ENCODE measurements at places on chromosomes 2 and 18.

GRCh38 chr2:67321588-67321903 lies 75.6 kb upstream of the ETAA1 start:
- DNase-seq: no peak

DNA sequence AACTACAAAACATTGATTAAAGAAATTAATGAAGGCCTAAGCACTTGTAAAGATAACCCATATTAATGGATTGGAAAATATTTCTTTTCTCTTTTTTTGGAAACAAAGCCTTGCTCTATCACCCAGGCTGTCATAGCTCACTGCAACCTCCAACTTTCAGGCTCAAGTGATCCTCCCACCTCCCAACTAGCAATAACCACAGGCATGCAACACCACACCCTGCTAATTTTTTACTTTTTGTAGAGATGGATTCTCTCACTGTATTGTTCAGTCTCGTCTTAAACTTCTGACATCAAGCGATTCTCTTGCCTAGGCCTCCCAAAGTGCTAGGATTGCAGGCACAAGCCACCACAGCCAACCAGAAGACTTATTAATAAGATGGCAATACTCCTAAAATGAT lies 73.4 kb upstream of the NDUFV2 start:
- DNase-seq: no peak

DNA sequence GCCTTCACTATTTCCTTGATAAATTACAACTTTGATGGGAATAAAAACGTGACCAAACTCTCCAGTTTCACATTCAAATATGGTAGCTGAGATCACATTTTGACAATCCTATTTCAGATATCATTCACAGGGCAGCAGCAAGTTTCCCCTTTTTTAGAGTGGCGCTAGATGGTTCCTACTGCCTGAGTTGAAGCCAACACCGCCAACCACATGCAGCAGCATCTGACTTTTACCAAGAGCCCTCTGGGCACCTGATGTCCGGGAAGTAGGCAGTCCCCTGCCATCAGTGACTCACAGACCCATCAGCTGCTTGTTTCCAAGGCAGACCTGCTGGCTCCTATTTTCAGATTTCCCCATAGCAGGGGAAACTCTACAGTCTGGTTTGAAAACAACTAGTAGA lies 4.0 kb upstream of the MREG start:
- DNase-seq: no peak

- no peak for DNase-seq
These were observed 119.3 kb upstream of the RBBP8 start for GRCh38 chr18:22813648-22814328.

DNA sequence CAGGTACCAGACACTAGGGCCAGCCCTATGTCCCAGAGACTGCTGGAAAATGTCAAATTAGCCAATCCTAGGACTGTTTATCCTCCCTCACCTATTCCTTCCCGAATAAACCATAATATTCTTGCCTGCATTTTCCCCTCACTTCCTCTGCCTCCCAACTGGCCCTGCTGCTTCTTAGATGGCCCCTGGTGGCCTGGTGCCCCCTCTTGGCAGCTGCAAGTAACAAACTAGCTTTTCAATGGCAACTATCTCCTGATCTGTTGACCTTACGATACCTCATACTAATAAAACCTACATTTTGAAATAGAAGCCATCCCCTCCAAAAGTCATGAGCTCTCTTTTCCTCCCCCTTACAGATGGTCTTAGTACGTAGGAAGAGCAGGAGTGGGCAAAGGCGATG lies 132.0 kb downstream of the ALPK2 start:
- DNase-seq: no peak

GRCh38 chr18:60017371-60017770 lies 117.6 kb downstream of the PMAIP1 start:
- no peak for DNase-seq

GRCh38 chr2:117785740-117786139 lies 28.8 kb upstream of the DDX18 start:
- no peak for DNase-seq

DNA sequence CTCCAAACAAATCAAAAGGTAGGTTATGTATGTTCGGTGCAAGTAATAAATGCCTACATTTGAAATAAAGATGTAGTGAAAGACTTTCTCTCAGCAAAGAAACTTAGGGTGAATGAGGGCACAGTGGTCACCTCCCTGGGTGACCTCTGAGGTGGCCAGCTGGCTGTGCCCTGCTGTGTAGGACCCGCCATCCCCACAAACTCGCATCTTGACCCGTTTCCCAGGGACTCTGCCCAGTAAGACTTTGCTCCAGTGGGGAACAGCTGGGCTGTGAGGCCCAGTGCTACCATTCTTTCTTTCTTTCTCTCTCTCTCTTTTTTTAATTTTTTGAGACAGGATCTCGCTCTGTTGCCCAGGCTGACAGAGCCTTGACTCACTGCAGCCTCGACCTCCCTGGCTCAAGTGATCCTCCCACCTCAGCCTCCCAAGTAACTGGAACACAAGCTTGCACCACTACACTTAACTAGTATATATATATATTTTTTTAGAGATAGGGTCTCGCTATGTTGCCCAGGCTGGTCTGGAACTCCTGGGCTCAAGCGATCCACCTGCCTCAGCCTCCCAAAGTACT lies 8.2 kb upstream of the GAREM2 start:
- no peak for DNase-seq

DNA sequence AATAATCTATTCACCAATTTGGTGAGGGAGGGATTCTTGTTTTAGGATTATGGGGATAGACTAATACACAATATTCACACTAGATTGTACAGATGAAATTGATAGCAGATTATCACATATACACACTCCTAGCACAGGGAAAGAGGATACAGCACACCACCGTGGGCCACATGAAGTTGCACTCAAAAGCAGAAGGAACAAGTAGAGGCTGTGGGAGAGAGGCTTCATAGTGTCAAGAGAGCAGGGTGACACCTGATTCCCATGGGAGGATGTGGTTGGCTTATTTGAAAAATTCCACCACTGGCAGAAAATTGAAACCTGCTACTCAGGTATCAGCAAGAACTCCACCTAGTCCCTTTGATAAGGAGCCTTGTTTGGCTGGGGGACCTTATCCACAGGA lies 395.6 kb downstream of the SPAG16 start:
- no peak for DNase-seq

- DNase-seq: no peak
These were observed 125.4 kb downstream of the OSBPL1A start for GRCh38 chr18:24272229-24272525.

DNA sequence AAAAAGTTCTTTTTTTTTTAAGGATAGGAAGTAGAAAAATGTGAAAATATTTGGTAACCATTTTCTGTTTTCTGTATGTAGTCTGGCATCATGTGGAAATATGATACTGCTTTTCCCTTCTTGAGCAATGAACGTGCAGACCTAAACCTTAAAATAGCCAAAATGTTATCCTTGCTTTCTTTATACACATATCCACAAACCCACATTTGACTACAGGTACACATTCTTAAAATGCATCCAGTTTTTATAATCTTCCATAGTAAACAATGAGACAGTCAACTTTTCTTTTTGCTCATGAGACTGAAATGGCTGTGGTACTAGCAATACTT lies 90.9 kb downstream of the OSBPL6 start:
- no peak for DNase-seq

DNA sequence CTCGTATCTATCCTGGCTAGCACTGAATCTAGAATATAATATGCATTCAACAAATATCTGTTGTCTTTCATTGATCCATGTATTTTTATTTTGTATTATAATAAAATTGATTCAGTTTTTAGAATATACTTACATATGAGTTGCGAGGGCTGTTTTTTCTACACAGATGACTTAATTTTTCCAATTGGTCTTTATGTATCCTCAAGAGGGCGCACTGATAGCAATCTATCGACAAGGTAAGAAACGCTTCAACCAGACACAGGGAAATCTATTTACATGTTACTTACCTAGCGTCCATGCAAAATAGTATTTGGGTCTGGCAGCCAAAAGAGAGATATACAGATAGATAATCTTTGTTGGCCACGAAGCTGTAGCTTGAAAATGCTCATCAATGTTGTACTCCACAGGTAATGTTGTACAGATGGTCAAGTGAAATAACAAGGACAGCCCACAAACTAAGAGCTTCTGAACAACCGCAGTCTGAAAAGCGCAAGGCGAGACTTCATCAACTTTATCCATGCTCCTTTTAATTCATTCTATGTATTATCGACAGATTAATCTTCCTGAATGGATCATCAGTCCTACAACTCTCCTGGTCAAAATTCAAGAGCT lies 35.5 kb upstream of the KIDINS220 start:
- no peak for DNase-seq

- no peak for DNase-seq
These were observed 271.8 kb downstream of the SRBD1 start for GRCh38 chr2:45339253-45339652.

DNA sequence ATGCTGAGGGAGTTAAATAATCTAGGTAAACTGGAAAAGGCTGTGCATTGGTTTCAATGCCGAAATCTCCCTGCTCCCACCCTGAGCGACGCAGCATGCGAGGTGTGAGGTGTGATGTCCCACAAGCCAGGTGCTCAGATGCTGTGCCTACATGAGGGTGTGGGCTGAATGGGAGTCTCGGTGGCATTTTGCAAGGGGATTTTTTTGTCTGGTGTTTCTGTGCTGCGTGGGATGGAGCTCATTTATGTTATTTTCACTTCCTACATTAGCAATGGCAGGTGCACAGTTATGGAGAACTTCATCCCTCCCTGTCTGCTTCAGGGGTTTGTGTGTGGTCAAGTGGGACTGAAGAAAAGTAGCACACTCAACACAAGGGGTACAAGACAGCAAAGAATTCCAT lies 110.2 kb upstream of the CCDC68 start:
- peak; percentile 4 for DNase-seq

GRCh38 chr18:28174181-28174905 lies 2.6 kb downstream of the CDH2 start:
- no peak for DNase-seq

GRCh38 chr18:45957100-45957499 lies 10.0 kb downstream of the EPG5 start:
- no peak for DNase-seq

DNA sequence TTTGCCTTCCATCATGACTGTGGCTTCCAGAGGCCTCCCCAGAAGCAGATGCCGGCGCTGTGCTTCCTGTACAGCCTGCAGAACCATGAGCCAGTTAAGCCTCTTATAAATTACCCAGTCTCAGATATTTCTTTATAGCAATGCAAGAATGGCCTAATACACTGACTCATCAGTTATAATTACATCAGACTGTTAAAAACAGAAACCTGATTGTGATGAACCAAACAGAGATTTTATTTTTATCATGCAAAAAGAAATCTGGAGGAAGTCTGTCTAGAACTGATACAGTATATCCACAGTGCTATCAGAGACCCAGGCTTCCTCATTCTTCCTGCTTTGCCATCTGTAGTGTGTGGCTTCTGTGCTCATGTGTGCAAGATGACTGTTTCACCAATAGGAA lies 93.4 kb upstream of the MEX3C start:
- DNase-seq: no peak

DNA sequence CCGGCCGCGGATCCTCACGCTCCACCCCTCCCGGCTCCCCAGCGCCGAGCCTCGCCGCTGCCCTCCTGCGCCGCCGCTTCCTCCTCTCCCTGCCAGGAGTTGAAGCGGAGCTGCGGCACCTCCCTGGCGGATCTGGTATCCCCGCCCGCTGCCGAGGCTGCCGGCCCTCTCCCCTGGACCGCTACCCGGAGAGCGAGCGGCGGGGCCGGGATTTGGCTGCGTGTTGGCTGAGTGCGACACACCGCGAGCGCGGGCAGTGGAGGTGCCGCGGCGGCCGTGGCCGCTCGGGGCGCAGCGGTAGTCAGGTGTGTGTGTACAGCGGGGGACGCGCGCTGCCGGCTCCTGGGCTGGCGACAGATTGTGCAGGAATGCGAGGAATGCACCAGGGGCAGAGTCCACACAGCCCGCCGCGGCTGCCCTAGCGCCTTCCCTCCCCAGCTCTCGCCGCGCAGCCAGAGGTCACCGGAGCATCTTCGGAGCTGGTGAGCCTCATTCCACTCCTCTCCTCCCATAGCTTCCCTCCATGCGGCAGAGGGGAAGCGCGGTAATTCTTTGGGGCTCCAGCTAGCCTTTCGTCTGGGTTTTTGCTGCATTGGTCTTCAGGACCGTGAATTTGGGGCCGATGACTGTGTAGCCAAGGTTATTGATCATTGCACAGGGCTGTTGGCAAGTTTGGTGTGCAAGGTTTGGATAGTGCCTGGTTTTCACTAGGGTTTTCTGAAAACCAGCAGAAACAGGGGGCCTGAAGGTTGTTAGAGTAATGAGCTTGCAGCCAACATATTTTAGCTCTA lies 1.3 kb downstream of the PKP4 start:
- DNase-seq: peak; percentile 39

DNA sequence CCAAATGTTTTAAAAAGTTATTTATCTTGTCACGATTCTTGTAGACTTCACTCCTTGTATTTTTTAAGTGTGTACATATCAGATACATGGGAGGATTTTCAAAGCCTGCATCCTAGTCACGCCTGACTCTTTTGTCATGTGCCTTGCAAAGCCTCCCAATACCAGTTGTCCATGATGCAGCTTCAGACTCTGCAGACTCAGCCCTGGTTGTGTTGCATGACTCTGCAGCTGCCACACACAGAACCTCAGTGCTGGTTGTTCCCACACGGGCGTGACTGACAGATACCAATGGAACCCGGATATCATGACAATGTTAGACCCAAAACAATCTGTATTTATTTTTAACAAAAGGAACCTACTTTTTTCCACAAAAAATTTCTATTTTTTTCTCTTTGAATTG lies 38.2 kb downstream of the TPO start:
- DNase-seq: no peak

DNA sequence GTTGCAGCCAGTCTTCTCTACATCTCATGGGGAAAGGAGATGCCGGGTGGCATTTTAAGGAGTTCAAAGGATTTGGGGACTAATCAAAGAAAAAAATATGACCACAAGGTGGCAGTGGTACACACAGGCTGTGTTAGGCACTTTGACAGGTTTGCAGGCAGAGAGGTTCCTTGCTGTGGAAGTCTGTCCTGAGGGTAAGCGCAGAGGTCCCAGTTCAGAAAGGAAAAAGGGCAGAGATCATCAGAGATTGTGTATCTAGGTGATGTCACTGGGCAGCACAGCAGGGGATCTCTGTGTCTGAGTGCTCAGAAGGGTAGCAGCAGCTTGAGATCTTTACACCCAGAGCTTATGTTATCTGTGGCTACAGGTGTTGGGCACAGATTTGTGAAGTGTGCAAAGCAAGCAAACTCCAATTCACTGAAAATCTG lies 231.4 kb downstream of the LRRTM1 start:
- DNase-seq: peak; percentile 7

DNA sequence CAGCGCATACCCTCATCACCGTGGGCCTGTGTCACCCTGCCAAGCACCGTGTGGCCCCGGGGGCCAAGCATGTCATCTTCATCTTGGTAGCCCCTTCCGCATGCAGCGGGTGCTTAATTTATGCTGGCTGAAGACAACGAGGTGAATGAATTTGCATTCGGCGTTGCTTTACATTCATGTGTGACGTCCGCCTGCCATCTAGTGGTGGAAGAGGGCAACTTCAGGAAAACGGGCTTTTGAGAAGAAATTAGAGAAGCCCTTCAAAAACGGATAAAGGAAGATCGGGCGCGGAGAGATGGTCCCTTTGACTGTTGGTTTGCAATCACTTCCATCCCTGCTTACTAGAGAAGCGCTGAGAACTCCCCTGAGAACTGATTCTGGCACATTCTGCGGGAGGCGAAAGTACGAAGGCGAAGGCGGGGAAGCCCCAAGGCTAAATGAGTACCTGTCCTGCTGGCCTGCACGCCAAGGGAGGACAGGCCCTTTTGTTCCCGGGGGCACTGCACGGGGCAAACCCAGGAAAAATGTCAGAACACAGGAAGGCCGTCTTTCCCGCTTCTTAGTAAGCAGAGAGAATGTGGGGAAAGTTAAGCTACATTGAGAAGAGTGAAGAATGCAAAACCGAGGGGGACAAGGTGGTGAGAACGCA lies 145.9 kb downstream of the ZNF516 start:
- peak; percentile 46 for DNase-seq

- DNase-seq: no peak
These were observed 291.1 kb downstream of the ARHGAP15 start for GRCh38 chr2:143420313-143420712.

Measured in GM12892 (cell line).